ENCODE measurements at places on chromosomes 6 and 20.
A peak's percentile ranks its signal among the peaks of the same experiment; 100 is the strongest.

- DNase-seq = no peak
These were observed 323.3 kb downstream of the GRIK2 start for GRCh38 chr6:101716810-101717209.

- peak; percentile 37 for DNase-seq
These were observed 4.0 kb upstream of the HEY2 start for GRCh38 chr6:125745281-125746018.

GRCh38 chr6:45880159-45880558, 135.5 kb downstream of the CLIC5 start:
- DNase-seq = no peak

DNA sequence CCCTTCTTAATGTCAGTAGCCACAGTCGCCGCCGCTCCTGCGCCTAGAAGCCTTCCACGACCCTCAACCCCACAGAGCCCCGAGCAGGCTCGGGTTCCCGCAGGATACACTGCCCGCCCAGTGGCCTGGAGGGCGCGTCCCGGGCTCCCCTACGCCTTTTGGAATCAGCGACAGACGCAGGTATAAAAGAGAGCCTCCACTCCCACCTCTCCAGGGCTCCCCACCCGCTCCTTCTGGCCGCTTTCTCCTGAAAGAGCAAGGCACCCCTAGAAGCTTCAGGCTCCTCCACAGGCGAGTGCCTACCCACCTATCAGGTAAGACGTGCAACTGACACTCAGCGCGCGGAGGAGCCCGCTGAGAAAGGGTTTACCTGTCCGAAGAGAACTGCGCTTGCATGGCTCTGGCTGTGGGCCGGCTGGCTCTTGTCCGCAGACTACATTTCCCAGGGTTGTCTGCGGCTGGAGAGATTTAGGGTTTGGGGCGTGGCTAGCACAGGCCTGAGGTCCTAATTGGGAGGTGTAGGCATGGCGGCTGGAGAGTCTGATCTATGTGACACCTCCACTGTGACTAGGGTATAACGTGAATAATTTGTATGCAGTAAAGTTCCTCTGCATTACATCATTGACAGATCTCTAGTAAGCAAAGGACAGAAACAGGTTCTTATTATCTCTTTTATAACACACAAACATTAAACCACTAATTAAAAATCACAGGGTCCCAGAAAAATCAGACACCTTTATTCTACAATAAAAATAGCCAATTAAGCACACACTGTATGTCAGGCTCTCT, 13.5 kb upstream of the ZNF391 start:
- DNase-seq = peak; percentile 84

DNA sequence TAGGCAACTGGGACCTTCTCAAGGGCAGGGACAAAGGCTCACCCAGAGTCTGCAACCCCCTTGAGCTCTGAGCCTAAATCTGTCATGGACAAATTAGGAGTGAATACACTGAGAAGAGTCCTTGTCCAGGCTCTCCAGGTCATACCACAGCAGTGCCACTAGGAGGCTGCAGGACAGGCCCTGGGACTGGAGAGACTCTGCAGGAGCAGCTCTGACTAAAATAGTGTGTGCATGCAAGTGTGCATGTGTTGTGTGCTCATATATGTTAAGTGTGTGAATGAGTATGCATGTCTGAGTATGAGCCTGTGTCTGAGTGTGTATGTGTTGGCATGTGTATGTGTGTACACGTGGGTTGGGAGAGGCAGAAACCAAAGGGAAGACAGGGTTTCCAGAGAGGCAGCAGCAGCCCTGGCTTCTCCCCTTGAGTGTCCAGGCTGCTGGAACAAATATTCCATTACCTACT, 27.1 kb downstream of the MRPL14 start:
- DNase-seq = no peak

DNA sequence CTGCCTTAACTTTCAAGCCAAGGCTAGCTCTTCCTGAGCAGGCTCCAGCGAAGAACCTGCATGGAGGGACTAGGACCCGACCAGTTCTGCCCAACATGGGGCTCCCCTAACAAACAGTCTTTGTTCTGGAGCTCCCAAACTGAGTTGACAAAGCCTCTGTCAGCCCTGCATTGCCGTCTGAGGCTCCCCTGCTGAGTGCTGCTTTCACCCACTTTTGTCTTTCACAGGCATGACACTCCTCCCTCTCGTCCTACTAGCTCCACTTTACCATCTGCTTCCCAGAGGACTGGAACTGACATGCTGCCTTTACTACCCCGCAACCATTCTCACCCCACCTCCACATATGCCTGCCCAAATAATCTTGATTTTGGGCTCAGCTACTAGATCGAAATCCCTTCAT, 45.1 kb upstream of the B4GALT5 start:
- peak; percentile 11 for DNase-seq

- DNase-seq = no peak
These were observed 161.4 kb upstream of the PMEPA1 start for GRCh38 chr20:57871237-57871632.

GRCh38 chr6:167093922-167094432, 28.9 kb upstream of the CCR6 start:
- no peak for DNase-seq

DNA sequence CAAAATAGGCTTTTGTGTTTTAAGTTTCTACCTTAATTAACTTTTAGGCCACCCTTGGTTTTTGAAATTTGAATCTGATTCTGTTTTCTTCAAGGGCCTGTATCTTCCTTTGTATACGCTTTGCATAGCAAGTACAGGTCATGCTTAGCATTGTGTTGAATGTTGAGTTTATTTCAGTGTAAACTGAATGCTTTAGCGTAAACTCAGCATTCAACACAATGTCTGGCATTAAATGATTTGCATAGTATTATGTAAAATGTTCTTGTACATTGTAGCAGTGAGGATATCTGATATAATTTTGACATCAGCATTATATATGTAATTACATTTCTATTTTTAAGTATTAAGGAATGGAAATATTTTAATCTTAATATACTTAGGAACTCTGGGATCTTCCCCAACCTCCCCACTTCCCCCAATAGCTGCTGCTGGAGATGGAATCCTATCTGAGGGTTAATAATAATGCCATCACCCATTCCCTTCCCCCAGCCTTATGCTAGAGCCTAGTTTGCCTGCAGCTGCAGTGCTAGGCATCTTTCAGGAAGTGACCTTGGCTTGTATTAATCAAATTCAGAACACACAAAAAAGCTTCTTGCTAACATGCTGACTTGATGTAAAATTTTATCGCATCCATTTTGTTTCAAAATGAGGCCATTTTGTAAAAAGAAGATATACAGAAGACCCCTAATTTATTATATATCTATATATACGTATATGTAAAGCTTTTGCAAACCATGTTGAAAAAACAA, 73.1 kb downstream of the NCOA3 start:
- DNase-seq = peak; percentile 80

GRCh38 chr6:116363759-116364158, 7.0 kb upstream of the DSE start:
- DNase-seq = no peak

GRCh38 chr6:38676236-38676973, 26.5 kb downstream of the GLO1 start:
- no peak for DNase-seq

GRCh38 chr6:31480574-31480973, 17.4 kb upstream of the MICB start:
- DNase-seq = no peak

GRCh38 chr20:1434571-1435336, 31.9 kb downstream of the NSFL1C start:
- no peak for DNase-seq

DNA sequence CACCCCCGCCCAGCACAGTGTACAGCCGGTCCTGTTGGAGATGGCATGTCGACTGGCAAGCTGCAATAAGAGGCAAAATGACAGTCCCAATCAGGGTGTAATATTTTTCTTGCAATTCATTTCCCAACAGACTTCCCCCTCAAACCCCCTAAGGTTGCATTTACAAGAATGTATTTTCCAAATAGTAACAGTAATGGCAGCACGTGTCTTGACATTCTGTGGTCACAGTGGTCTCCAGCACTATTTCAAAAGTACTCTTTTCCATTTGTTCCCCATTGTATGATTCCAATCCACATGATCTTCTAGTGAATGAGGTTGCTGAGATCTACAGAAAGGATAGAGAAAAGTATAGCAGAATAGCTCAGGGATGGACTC, 97.8 kb upstream of the CARMIL1 start:
- no peak for DNase-seq

DNA sequence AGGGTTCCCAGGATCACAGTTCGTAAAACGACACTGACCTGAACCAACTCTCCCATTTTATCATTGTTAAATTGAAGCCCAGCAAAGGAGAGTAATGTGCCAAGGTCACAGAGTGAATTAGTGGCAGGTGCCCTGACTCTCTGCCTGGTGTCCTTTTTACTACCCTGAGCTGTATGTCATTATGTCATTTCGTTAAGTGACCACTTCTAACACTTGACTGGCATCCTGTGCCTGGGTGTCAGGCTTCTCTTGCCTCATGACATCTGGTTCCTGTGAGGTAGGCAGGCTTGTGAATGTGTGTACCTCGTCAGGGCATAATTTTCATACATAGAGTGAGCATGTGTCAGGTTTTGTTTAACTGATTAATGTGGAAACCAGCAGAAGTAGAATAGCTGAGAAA, 48.6 kb downstream of the RALY start:
- DNase-seq = peak; percentile 97

GRCh38 chr6:90596967-90597539, 10.2 kb upstream of the MAP3K7 start:
- no peak for DNase-seq

DNA sequence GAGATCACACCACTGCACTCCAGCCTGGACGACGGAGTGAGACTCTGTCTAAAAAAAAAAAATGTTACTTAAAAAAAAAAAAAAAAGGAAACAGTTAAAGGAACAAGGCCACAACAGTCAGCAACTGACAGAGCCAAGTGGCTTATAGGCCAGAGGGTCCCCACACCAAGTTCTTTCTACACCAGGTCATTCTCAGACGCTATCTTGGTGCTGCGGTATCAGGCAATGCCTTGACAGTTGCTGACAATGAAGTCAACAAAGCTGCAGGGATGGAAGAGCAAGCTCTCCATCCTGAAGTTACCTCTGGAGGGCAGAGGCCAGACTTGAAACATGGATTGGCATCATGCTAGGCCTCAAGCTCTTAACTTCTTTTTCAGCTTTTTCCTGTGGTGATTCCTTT, 31.9 kb downstream of the COMMD7 start:
- no peak for DNase-seq

DNA sequence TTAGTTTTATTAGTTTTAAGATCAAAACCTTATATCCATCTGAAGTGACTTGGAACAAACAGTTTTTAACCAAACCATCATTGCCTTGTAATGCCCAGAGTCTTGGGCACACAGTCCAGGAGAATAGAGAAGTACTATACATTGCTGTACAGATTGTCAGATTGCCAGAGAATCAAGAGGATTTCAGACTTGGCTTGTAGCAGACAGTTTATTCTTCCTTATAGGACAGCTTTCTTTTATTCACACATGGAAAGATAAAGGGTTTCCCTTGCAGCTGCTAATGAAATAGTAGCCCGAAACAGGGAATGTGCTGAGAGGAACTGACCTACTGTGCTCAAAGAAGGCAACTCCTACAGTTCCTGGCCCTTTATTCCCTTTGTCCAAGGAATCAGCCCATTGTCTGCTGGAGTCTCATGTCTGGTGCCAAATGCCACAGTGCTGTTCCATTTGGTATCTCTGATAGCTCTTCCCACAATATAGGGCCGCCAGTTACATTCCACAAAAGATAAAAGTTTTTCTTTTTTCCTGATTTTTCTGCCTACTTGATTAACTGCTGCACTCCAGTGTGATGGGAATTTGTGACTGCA, 30.6 kb downstream of the DCBLD1 start:
- no peak for DNase-seq

DNA sequence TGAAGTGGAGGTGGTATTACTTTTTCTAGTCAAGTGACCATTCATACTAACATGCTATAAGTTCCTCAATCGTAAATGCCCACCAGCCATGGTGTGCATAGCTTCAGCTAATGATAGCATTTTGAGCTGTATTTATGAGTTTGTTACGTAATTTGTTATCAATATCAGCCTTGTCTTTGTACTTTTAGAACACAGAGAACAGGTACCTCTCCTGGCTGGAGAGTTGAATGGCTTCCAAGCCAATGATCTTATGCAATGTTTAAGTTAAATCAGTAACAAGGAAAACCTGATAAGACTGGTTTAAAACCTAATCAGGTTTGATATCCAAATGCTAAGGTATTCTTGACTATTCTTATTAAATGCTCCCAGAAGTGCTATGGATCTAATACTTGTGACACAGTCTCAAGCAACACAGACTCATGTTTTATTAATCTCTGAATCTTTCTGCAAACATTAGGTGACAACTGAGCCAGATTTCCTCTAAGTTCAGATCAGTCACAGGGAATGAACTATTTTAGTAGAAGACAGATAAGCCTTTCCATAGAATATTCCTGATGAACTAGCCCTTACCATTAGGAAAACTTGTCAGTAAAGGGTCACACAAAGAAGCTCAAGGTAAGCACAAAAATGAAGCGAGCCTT, 154.8 kb downstream of the PTPRK start:
- DNase-seq = no peak

- DNase-seq = no peak
These were observed 35.0 kb upstream of the COL21A1 start for GRCh38 chr6:56282391-56282790.

All from NCI-H1417 (cell line).